Hepatocyte (in vitro differentiated cells): ENCODE measurements at places on chromosomes 4 and X.
A peak's percentile ranks its signal among the peaks of the same experiment; 100 is the strongest.

- no peak for DNase-seq
These were observed 292.3 kb upstream of the FSTL5 start for GRCh38 chr4:162456106-162456505.

DNA sequence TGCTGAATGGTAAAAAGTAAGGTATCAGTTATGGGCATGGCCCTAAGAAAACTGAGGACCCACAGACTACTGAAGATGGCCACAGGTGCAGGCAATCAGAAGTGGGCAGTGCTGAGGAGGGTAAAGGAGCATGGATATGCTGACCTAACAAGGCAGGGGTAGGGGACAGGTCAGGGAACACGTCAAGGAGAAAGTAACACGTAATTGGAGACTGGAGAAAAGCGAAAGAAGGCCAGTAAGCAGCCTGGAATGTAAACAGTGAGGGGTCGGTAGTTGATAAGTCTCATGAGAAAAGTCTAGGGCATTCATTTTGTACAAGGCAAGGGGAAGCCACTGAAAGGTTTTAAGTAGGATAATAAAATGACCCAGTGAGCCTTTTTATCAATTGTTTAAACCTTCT lies 153.3 kb downstream of the PRDM5 start:
- DNase-seq = peak; percentile 24

- DNase-seq = peak; percentile 68
These were observed 153.6 kb upstream of the INTU start for GRCh38 chr4:127479031-127479622.

GRCh38 chrX:22666441-22666840 lies 333.3 kb upstream of the DDX53 start:
- DNase-seq = peak; percentile 16

- DNase-seq = no peak
These were observed 6.3 kb upstream of the HPRT1 start for GRCh38 chrX:134453631-134454030.

DNA sequence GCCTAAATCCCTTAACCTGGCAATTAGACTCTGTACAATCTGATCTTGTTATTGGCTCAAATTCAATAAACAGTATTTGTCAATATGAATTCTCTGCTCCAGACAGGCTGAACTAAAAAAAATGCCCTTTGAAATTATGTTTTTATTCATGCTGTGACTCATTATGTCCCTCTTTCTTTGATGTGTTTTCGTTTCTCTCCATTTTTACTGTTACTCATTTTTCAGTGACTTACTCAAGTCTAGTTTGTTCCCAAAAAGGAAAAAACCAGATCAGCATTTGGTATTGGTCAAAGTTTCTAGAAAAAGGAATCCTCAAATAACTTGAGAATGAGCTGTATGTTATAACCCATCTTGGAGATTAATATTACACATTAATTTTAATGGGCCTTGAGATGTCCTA lies 40.4 kb downstream of the UNC5C start:
- DNase-seq = no peak

- no peak for DNase-seq
These were observed 150.1 kb downstream of the HNRNPD start for GRCh38 chr4:82223715-82224114.

GRCh38 chrX:15790769-15791290 lies 546 bp downstream of the ZRSR2 start:
- peak; percentile 4 for DNase-seq

DNA sequence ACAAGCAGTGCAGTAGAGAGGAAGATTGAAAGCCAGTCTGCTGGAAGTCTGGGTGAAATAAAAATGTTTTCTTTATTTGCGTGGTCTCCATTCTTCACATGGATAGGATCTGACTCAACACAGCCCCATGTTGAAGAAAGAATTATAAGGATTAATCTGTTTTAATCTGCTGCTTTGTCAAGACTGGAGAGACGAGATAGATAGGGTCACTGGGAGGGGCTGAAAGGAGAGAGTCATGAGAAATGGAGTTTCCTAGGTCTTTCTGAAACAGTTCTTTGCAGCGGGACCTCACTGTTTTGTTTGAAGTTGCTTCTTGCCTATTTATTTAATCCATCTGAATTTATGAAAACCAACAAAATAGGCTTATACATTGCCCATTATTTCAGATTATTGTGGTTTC lies 32.4 kb upstream of the RHOH start:
- no peak for DNase-seq

DNA sequence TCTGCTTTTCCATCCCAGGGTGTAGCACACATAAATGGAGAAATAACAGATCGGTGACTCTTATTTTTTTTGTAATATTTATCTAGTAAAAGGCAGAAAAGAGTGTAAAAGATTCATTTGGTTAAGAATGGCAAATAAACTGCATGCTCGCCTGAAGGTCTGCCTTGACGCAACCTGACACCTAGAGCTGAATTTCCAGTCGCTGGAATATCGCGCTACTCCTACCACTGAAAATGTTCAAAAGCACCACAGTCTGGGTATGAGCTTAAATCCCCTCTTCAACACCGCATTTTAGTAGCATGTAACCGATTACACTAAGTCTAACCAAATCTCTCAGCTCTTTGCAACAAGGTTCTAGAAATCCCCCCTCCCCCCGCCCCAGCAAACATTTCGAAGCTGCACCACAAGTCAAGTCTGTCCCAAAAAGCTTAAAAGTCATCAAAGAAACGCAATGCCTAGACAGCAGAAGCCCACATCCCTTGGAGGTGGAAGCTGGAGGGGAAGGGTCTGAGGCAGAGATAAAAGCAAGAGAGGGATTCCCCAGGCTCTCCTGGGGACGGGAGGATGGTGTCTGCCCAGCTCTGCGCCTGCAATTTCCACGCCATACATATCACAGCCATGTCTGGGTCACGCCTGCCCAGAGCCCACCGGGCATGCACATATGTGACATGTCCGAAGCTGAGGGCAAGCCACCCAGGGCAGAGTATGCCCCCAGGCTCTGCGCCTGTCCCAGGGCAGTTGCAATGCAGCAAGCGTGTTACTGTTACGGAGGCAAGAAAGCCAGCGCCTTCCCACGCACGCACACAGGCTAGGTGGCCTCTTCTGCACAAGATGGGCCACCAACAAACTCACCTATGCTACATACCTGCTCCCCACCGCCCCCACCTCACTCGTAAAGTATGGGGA lies 1.4 kb downstream of the FGF13 start:
- peak; percentile 3 for DNase-seq

DNA sequence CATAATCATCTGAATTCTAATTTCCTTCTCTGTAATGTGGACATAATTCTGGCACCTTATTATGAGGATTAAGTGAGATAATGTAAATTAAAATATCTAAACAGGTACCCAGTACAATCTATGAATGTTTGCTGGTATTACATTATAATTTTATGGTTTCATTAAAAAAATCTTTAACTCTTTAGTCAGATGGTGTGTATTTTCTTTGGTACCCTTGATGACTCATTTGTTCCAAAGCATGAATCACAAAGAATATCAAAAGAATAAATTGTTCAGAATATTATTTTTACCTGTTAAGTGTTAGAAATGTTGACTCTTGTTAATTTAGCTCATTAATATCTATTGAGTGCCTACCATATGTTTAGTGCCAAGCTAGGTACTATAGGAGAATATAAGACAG lies 74.3 kb downstream of the SNX25 start:
- no peak for DNase-seq

GRCh38 chr4:99885063-99885664 lies 9.1 kb downstream of the LAMTOR3 start:
- peak; percentile 56 for DNase-seq

GRCh38 chr4:108651014-108651791 lies 804 bp downstream of the OSTC start:
- DNase-seq = peak; percentile 49

GRCh38 chr4:100952590-100952989 lies 394.7 kb downstream of the PPP3CA start:
- DNase-seq = no peak

GRCh38 chr4:78687818-78688217 lies 88.3 kb upstream of the BMP2K start:
- no peak for DNase-seq

GRCh38 chrX:101958139-101958538 lies 26.3 kb upstream of the ZMAT1 start:
- peak; percentile 6 for DNase-seq

- DNase-seq = no peak
These were observed 385.8 kb downstream of the PPARGC1A start for GRCh38 chr4:23504083-23504482.

DNA sequence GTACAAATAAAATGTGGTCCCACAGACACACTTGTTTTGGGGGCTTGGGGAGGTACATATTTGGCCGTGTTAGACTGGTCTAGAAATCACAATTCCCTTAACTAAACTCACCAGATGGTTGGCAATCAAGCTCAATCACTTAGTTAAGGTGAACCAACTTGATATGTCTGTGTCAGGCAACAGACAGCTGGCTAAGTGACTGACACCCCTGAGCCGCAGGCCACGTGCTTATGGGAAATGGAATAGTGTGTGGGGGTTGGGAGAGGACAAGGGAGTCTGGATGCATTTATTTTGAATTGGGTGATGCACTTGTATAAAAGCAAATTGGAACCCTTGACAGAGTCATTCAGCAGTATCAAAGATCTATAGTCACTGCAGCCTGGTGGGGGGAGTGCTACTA lies 209.0 kb downstream of the HS6ST2 start:
- DNase-seq = no peak

DNA sequence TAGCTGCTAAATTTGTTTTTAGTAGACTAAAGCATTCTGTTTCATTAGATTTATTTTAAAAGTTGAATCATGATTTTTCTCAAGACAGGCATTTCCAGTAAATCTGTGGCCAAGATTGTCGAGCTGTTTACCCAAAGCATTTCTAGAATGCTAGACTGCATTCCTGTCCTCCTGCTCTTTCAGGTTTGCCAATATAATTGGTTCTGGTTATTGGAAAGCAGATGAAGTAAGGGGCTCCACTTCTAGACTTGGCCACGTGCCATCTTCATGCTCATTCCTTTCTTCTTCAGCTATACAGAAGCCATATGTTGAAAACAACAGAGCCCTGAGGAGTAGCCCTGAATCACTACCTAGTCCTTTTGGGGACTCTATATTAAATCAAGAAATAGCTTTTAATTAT lies 62.5 kb downstream of the PGRMC2 start:
- DNase-seq = no peak

GRCh38 chr4:100317032-100317864 lies 127.0 kb upstream of the DDIT4L start:
- no peak for DNase-seq

- no peak for DNase-seq
These were observed 251.3 kb upstream of the CENPE start for GRCh38 chr4:103449296-103450023.

GRCh38 chrX:63657821-63658220 lies 127.2 kb downstream of the ARHGEF9 start:
- DNase-seq = no peak

DNA sequence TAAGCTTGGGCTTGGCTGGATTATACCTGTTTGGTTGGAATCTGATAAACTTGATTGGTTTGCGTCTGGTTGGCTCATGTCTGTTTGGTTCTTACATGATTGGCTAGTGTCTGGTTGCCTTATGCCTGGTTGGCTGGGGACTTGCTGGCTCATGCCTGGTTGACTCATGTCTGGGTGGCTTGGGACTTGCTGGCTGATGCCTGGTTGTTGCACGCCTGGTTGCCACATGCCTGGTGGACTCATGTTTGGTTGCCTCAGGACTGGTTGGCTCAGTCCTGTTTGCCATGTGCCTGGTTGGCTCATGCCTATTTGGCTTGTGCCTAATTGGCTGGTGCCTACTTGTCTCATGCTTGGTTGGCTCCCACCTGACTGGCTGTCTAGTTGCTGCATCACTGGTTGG lies 104.5 kb downstream of the APOOL start:
- DNase-seq = no peak

DNA sequence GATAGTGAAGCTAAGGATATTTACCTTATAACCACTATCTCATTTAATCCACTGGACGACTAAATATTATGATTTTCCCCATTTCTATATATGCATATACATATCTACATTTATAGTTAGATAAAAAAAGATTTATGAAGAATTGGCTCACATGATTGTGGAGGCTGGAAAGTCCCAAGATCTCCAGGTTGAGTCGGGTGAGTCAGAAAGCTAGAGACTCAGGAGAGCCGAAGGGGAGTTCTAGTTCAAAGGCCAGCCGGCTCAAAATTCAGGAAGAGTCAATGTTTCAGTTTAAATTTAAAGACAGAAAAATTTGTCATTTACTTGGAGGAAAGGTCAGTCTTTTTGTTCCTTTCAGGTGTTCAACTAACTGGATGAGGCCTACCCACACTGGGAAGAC lies 158.2 kb upstream of the CPEB2 start:
- DNase-seq = no peak

DNA sequence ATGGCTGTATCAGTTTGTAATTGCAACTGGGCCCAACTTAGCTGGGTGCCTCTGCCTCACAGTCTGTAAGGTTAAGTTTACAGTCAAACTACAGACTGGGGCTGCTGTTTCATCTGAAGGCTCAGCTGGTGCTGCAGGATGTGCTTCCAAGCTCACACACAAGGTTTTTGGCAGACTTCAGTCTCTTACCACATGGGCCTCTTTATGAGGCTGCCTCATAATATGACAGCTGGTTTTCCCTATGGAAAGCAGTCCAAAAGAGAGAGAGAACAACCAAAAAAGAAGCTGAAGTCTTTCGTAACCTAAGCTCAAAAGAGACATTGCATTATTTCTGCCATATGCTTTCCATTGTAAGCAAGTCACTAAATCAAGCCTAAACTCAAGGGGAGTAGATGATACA lies 271.7 kb downstream of the DCTD start:
- no peak for DNase-seq

- DNase-seq = no peak
These were observed 387.5 kb upstream of the PPP1R2C start for GRCh38 chrX:43165343-43165920.

GRCh38 chrX:46653482-46653881 lies 79.9 kb downstream of the CHST7 start:
- peak; percentile 16 for DNase-seq

- DNase-seq = no peak
These were observed 126.8 kb upstream of the ENPP6 start for GRCh38 chr4:184344435-184344834.

GRCh38 chrX:144798972-144799371 lies 448.3 kb upstream of the SPANXN1 start:
- DNase-seq = no peak

GRCh38 chrX:74450803-74451449 lies 29.6 kb downstream of the SLC16A2 start:
- peak; percentile 40 for DNase-seq

- DNase-seq = no peak
These were observed 9.8 kb upstream of the TMEM185A start for GRCh38 chrX:149641432-149641831.

DNA sequence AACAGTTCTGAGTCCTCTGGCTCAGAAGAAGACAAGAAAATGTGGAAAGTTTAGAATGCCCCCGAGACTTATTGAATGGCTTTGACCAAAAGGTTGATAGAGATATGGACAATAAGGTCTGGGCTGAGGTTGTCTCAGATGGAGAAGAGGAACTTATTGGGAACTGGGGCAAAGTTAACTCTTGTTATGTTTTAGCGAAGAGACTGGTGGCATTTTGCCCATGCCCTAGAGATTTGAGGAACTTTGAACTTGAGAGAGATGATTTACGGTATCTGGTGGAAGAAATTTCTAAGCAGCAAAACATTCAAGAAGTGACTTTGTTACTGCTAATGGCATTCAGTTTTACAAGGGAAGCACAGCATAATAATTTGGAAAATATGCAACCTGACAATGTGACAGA lies 1549.3 kb upstream of the ADGRL3 start:
- no peak for DNase-seq
